AG09319 (cell line): ENCODE measurements at places on chromosomes 13 and 19.

- no peak for DNase-seq
These were observed 408.0 kb downstream of the DIAPH3 start for GRCh38 chr13:59755632-59756290.

- DNase-seq = no peak
These were observed 28.9 kb upstream of the KPNA3 start for GRCh38 chr13:49821216-49822009.

- DNase-seq = no peak
These were observed 147.1 kb downstream of the URI1 start for GRCh38 chr19:30089086-30089665.

- DNase-seq = no peak
These were observed 507.4 kb downstream of the DACH1 start for GRCh38 chr13:71359641-71360040.

DNA sequence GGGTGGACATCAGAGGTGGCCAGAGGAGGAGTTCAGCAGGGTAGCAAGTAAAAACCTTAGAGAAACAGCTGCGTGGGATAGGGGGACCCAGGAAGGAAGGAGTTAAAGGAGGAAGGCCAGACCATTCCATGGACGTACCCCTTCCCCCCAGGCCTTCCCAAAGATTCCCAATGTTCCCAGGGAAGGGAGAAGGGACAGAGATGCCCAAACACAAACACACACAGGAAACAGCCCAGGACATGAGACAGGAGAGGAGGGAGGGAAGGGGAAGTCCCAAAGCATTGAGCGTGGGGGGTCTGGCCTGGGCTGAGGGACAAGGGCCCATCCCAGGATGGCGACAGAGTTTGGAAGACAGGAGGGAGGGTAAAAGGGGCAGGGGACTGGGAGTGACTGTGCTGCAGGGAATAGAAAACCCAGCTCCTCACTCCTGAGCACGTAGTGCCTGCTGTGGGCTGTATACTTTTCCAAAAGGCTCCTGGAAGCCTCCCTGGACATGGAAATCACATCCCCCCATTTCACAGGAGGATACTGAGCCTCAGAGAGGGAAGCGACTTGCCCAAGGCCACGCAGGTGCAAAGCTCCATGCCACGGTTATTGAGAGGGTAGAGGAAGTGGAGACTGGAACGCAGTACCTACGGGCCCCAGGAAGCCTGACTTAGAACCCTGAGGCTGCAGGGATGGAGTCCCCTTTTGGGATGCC lies 1.1 kb downstream of the SYDE1 start:
- no peak for DNase-seq

DNA sequence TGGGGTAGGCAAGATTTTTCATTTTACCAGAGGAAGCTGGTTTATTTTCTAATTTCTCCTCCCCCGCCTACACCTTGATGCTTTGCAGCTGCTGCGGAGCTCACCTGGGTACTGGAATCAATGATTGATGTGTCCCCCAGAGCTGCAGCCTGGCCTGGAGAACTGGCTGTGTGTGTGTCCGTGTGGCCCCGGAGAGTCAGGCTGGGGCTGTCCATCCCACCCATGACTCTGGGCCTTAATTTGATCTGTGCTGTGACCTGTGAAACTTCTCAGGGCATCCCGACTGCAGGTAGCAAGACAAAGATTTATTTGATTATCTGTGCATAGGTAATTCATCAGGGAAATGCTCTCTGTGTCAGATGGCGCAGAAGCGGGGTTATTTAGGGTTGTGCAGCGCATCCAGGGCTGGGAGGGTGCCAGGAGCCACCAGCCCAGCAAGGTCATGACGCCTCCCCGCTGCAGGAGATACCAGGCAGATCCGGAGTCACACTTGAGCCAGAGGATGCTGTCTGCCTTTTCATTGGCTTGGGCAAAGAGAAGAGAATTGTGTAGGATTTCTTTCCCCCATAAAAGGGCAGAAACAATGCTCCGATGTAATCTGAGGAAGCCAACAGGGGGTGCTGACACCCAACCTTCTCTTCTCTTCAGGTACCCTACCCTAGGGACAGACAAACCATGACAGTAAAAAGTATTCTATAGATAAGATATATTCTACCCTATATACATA lies 346.6 kb downstream of the TSHZ3 start:
- DNase-seq = no peak

GRCh38 chr19:6406401-6406800 lies 13.4 kb upstream of the GTF2F1 start:
- DNase-seq = no peak

- DNase-seq = no peak
These were observed 595 bp upstream of the GPR183 start for GRCh38 chr13:99307648-99308339.

- DNase-seq = no peak
These were observed 10.7 kb downstream of the TPGS1 start for GRCh38 chr19:517721-518597.

GRCh38 chr13:44259045-44260027 lies 114.3 kb upstream of the SERP2 start:
- no peak for DNase-seq

GRCh38 chr13:110377178-110377825 lies 70.2 kb downstream of the COL4A2 start:
- DNase-seq = no peak

DNA sequence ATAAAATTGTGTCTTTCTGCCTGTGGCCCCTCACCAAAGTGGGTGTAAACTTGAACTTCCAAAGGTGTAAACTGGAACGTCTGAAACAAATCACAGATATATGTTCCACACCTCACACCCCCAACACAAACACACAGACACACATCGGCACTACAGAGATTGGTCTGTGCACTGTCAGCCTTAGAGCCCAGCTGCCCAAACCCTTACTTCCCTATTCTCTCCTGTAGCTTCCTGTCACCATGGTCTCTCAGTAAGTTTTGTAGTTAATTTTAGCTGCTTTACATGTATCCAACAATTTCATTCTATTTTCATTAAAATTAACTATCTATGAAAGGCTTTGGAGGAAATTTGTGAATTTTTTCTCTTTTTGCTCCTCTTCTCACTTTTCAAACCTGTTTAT lies 5.4 kb downstream of the TM9SF2 start:
- no peak for DNase-seq

- DNase-seq = no peak
These were observed 28.0 kb downstream of the UPF1 start for GRCh38 chr19:18859676-18860301.

DNA sequence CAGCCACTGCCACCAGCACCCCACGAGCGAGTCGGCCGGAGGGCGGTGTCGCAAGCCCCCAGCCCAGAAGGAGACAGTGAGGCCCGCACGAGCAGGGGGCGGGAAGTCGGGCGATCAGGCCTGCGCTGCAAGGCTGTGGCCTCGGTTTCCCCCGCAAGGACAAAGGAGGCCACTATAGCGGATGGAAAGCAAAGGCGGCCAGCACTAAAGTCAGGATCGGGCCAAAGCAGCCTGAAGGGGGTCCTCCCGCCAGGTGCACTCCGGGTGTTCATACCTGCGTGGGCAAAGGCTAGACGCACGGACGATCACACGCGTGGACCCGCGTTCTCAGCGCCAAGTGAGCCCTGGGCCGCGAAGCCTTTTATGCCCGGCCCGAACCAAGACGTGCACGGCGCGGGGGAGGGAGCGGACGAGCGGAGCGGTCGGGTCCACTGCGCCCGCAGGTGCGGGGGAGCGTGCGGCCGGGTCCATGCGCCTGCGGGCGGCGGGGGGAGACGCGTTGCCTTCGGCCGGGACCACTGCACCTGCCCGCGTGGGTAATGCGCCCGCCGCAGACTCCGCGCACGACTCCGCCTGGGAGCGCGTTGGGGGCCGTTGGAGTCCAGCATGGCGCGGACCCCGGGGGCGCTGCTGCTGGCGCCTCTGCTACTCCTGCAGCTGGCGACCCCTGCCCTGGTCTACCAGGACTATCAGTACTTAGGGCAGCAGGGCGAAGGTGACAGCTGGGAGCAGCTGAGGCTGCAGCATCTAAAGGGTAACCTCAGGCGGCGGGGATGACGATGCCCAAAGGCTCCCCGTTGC lies at the start of the genes PRDX2 and THSD8:
Gene PRDX2, minus strand, starts transcription at position 335 of the 801 bp plus-strand sequence. CDS start 539 bp downstream, outside the sequence.
Gene THSD8, plus strand, starts transcription at position 604 of the 801 bp plus-strand sequence. Its CDS starts 3 bp downstream, at position 607.
- DNase-seq = no peak

DNA sequence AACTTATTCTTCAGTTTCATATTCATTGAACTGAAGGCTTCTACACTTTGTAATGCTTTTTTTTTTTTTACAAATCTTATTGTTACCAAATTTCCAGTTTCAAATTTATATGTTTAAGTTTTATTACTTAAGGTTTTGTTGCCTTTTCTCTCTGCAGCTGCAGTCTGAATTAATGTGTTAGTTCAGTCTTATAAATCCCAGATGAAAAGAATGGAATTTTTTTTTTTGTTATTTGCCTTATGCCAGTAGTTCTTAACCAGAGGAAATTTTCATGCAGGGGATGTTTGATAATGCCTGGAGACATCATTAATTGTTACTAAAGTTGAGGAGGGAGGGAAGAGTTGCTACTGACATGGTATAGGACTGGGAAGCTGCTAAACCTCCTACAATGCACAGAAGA lies 367.9 kb upstream of the SPRY2 start:
- DNase-seq = no peak

DNA sequence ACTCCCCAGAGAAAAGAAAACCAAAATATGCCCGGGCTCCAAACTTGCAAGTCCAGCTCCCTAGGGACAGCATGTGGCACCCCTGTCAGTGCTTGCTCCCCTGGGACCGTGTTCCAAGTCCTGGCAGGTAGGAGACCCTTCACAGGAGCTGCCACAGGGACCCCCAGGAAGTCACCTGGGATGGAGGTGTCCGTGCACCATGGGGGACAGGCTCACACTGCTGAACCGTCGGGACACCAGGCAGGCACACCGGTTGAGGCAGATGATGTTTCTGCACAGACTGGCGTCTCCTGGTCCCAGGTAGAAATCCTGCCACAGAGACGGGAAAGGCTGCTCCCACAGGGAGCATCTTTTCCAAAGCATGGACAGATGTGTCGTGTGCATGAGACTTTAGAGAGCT lies 11.7 kb upstream of the PROZ start:
- no peak for DNase-seq

GRCh38 chr19:275000-275399 lies 16.2 kb downstream of the PLPP2 start:
- DNase-seq = no peak

DNA sequence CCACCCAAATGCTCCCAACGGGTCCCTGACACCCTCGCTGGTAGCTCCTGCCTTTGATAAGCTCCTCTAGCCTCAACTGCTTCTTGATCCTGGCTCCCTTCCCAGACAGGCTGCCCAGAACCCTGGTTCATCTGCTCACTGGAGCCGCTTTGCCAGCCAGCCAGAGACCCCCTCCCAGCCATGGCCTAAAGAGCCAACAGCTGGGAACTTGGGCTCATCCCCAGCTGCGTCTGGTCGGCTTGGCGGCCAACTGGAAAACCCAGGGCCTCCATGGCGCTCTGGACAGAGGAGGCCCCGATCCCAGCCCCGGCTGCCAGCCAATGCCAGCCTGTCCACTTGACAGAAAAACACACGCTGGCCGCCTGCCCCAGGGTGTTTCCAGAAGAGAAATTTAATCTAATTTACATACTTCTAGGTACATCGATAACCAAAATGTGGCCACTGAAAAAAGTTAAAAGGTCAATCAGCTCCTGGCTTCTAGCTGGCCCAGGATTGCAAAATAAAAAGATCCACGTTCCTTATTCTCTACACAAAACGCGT lies 3.0 kb upstream of the AKAP8L start:
- no peak for DNase-seq

GRCh38 chr19:10535613-10536012 lies 8.1 kb upstream of the ATG4D start:
- DNase-seq = no peak

DNA sequence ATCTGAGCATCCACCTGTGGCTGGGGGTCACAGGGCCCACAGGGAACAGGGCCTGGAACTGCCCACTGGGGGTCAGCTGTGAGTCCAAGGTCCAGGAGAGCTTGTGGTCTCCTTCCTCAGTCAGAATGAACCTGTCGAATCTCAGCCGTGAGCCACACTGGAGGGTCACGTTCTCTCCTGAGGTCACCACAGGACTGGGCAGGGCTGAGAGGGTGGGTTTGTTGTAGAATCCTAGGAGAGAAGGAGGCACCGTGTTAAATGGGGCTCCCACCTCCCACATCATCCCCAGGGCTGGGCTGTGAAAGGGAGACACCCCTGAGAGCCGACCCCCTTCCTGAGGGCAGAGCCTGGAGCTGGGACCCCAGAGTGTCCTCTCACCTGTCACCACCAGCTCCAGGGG lies 1.5 kb downstream of the LILRA5 start:
- no peak for DNase-seq

- no peak for DNase-seq
These were observed 5.7 kb downstream of the ISOC2 start for GRCh38 chr19:55455576-55456235.

DNA sequence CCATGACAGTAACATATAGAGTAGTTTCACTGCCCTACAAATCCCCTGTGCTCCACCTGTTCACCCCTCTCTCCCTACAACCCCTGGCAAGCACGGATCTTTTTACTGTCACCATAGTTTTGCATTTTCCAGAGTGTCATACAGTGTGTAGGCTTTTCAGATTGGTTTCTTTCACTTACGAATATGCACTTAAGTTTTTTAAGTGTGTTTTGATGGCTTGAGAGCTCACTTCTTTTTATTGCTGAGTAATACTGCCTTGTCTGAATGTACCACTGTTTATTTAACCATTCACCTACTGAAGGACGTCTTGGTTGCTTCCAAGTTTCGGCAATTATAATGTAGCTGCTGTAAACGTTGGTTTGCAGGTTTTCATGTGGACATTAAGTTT lies 175.1 kb downstream of the ITGBL1 start:
- DNase-seq = no peak

GRCh38 chr19:6229951-6230712 lies 49.6 kb downstream of the MLLT1 start:
- no peak for DNase-seq

DNA sequence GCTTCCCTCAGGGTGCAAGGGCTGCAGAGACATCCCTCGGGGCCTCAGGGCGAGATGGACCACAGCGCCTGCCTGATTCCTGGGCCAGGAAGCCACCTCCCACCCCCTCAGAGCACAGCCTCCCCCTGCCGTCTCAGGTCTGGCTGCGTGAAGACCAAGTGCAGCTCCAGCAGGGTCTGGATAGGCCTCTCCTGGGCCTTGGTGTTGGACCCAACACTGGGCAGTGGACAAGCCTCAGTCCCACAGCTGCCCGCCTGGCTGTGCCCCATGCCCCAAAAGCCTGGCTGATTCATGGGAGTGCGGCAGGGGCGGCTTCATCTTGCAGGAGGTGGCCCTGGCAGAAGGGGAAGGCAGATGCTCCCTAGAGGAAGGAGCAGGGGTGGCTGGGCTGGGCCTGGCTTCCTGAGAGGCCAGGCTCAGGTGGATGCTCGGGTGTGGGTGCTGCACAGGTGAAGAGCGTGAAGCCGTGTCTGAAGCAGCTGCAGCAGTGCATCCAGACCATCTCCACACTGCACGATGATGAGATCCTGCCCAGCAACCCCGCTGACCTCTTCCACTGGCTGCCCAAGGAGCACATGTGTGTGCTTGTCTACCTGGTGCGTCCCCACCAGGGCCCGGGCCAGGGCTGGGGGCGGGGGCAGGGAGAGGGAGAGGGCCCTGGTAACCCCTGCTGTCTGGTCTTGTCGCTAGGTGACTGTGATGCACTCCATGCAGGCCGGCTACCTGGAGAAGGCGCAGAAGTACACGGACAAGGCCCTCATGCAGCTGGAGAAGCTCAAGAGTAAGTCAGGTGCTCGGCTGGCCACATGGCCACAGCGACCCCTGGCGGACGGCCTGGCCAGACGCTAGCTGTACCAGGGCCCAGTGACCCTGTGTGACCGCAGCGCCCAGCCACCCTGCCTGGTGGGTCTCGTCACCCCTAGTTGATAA lies 21.7 kb downstream of the MAU2 start:
- DNase-seq = no peak
